ENCODE measurements at places on chromosomes 1 and 21.

DNA sequence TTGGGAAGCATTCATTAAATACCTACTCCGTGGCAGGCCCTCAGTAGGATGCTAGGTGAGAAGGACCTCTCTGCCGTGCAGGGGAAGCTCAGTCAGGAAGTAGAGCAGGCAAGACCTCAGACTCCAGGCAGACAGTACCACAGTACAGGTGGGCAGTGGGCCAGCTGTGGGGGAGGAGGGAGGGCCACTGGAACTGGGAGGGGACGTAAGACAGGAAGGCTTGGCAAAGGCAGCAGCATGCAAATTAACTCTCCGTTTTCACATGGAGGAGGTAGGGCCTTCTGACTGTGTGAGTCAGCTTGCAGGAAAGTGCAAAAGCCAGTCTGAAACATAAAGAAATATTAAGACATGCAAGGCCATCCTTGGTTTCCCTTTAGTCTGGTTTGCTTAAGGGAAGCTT lies 157.7 kb downstream of the TRIM33 start:
- no peak for DNase-seq

- DNase-seq: no peak
Measured at GRCh38 chr1:8390707-8391106, 72.8 kb downstream of the SLC45A1 start.

GRCh38 chr1:78240755-78241154 lies 195.0 kb downstream of the GIPC2 start:
- no peak for DNase-seq

DNA sequence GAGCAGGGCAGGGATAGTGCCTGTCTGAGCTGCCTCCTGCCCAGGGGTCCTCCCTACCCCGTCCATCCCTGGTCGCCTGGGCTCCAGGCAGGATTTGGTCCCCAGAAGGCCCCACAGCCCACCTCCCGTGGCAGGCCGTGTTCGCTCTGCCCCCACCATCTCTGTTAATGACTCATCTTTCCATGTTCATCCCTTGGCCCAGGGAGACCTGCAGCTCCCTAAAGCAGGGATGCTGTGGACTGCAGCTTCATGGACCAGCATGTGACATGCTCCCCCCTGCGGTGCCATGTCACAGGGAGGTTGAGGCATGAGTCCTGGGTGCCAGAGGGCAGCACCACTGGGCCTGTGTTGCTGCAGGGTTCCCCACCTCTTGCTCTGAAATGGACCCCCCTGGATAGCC lies 26.8 kb downstream of the UBASH3A start:
- no peak for DNase-seq

- DNase-seq: no peak
Measured at GRCh38 chr1:161115132-161115711, 2.6 kb downstream of the PFDN2 start.

DNA sequence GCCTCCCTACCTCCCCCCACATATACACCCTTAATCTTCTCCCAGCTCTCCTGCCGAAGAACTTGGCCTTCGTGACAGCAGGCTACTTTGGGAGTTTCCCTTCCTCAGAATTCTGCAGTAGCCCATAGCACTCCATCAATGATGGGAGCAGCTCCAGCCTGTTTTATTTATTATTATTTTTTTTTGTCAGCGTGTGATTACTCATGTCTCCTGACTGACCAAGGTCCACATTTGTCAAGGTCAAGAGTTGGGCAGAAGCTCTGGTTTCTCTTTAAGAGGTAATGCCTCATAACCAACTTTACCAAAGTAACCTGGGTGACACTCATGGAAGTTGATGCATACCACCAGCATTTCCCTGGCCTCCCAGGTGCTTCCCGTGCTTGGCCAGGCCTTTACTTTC lies 125.4 kb downstream of the ZZZ3 start:
- no peak for DNase-seq

DNA sequence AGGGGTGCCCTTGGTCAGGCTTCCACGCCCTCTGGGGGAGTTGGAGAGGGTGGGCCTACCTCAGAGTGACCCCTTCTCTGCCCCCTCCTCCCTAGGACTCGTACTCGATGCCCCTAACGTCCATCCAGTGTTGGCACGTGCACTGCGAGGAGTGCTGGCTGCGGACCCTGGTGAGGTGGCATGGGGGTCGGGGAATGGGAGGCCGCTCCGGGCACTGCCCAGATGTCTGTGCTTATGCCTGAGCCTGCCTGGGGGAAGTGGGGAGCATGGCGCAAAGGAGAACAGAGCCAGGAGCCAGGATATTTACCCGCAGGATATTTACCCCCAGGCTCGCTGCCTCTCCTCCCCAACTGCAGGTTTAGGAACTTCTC lies 24.5 kb downstream of the TMEM53 start:
- no peak for DNase-seq

- no peak for DNase-seq
Measured at GRCh38 chr1:94218332-94218731, 19.1 kb downstream of the ARHGAP29 start.

Measured in NCI-H2081 treated with DMSO at 0.1 percent for 48 hours (cell line).